ENCODE measurements at places on chromosomes 12 and 14. TPM values are rescaled to one million over a fixed set of nuclear protein-coding genes. Genes with fewer than 3 reads are reported as not detected.
A peak's percentile ranks its signal among the peaks of the same experiment; 100 is the strongest.

DNA sequence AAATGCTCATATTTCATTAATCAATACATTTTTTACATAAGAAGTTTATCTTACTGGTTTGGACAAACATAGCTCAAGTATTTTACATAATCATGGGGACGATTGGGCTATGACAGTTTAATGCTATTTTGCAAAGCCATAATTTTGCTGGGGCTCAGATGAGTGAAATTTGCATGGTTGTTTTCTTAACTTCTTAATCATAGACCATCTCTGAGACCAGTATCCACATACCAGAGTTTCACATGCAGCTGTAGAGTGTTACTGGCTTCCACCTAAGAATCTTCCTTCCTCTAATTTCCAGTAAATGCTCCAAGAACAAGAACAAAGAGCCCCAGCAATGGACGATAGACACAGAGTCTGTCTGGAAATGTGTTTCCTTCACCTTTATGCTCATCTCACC lies 303.0 kb upstream of the TMEM132C start:
- H3K4me1 ChIP-seq, result no peaks in the 10 kb centered on the region
- no peaks in the 10 kb centered on the region for H3K36me3 ChIP-seq
- H3K27me3 ChIP-seq, result no peaks in the 10 kb centered on the region
- DNase-seq, result no peak

GRCh38 chr14:67673451-67673850 lies 981 bp downstream of the VTI1B start:
- no peak overlapping the region for H3K27ac ChIP-seq
- H3K4me3 ChIP-seq, result peak overlapping the region; percentile 89
- no peaks in the 10 kb centered on the region for H3K27me3 ChIP-seq
- peaks cover 13% of the 10 kb centered on the region for H3K36me3 ChIP-seq
- peaks cover 17% of the 10 kb centered on the region for H3K4me1 ChIP-seq
- DNase-seq, result no peak

DNA sequence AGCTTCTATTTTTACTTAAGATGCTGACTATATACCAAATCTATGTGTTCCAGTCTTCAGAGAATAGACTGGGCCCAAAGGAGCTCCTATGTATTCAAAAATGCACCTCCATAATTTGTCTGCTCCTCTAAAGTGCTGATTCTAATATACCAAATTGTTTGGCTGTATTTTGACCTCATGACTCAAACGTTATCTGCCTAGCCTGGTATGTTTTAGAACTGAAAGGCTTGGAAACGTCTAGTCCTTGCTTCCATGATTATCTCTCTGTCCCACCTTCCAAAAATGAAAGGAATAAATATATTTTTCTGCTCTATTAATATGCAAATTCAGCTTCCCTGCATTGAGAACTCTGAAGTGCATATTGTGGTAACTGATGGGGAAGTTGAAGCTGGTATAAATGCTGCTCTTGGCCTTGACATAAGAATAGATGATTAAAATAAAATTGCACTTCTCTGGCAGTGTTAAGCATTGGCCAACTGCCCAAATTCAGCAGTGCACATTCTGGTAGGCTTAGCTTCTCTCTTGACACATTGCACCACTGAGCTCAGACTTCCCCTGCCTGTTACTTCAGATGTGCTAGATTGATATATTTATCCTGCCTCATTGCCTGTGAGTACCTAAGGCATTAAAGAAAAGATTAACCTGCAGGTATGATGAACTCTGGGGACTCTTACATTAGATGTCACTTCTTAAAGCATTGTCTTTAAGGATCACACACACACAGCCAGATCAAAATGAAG lies 882.3 kb downstream of the RPS29 start:
- H3K36me3 ChIP-seq, result no peaks in the 10 kb centered on the region
- DNase-seq, result peak; percentile 25
- no peak overlapping the region for H3K4me3 ChIP-seq

FOXN4 gene
- 0.04 TPM for total RNA-seq

DNA sequence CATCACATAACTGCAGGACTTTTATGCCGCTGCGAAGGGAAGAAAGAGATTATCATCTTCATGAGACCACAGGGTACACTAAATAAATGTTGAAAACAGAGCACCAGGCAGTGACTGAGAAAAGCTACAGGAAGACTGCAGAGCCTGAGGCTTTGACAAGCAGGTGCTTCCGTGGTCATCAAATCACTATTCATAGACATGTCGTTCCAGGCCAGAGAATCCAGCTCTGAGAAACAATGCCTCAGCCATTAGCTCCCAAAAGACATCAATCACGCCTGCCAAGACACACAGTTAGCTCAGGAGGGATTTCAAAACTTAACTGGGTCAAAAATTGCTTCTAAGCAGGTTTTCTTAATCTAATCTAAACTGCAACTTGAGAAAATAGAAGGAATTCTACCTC lies 47.2 kb upstream of the GARIN6 start:
- no peak overlapping the region for H3K27ac ChIP-seq
- H3K27me3 ChIP-seq, result no peaks in the 10 kb centered on the region
- no peak for DNase-seq
- no peaks in the 10 kb centered on the region for H3K4me1 ChIP-seq

FSCB gene
- 0.04 TPM for total RNA-seq

DNA sequence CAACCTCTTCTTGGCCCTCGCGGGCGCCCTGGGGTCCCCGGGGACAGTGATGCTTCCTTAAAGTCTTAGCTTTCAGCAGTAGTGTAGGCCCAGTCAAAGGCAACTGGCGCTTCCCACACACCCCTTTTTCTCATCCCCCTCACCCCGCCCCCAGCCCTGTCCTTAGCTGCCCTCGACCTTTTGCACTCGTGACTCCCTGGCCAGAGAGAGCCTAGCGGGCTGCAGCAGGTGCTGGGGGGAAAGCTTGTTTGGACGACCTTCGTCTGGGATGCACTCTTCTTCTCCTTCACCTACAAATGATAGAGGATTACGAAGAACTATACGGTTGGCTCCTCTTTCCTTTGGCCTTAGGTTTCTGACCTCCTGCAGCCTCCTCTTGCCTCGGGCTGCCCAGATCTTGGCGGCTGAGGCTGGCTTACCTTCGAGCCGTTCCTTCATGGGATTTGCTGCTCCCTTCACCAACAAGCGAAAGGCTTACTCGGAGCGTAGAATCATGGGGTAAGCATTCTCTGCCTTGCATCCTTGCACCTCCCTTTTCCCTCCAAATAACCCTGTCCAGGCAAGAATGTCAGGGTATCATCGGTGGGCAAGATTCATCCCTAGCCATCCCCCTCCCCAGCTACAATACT lies 815 bp downstream of the COQ10A start:
- peak overlapping the region; percentile 86 for H3K27ac ChIP-seq
- no peaks in the 10 kb centered on the region for H3K27me3 ChIP-seq
- peak overlapping the region; percentile 74 for H3K4me3 ChIP-seq

DNA sequence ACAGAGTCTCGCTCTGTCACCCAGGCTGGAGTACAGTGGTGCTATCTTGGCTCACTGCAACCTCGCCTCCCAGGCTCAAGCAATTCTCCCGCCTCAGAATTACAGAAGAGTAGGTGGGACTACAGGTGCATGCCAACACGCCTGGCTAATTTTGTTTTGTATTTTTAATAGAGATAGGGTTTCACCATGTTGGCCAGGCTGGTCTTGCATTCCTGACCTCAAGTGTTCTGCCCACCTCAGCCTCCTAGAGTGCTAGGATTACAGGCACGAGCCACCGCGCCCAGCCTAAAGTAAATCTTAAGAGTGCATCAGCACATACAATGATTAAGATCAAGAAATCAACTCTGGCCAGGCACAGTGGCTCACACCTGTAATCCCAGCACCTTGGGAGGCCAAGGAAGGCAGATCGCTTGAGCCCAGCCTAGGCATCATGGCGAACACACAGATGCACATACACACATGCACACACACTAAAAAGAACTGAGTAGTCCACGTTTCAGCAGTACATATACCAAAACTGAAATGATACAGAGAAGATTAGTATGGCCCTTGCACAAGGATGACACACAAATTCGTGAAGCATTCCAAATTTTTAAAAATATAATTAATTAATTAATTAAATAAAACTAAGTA lies 65.0 kb downstream of the HECTD1 start:
- H3K4me1 ChIP-seq, result no peaks in the 10 kb centered on the region
- H3K27ac ChIP-seq, result no peak overlapping the region
- H3K36me3 ChIP-seq, result peaks cover 25% of the 10 kb centered on the region

DNA sequence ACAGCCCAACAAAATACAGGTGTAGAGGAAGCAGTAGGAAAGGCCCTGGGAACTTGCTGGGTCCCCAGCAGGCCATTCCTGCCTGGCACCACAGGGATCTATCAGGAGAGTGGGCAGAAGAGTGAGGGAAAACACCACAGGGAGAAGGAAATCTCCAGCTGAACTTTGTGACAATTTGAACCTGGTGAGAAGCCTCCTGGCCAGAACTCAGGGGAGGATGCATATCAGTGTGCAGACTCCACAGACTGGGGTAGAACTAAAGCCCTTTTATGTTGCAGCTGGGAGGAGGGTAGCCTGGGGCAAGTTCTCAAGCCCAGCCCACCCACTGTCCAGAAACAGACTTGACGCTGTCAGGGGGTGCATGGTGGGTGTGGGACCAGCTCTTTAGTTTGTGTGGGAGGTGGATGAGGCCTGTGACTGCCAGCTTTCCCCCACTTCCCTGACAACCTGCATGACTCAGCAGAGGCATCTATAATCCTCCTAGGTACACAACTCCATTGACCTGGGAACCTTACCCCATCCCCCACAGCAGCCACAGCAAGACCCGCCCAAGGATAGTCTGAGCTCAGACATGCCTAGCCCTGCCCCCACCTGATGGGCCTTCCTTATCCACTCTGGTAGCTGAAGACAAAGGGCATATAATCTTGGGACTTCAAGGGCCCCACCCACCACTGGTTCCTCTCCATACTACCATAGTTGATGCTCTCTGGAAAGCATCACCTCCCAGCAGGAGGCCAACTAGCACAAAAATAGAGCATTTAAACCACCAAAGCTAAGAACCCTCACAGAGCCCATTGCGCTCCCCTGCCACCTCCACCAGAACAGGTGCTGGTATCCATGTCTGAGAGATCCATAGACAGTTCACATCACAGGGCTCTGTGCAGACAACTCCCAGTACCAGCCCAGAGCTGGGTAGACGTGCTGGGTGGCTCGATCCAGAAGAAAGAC lies 28.9 kb downstream of the PNN start:
- no peak for DNase-seq
- no peaks in the 10 kb centered on the region for H3K4me1 ChIP-seq

TEX52 gene
- not detected for total RNA-seq

DNA sequence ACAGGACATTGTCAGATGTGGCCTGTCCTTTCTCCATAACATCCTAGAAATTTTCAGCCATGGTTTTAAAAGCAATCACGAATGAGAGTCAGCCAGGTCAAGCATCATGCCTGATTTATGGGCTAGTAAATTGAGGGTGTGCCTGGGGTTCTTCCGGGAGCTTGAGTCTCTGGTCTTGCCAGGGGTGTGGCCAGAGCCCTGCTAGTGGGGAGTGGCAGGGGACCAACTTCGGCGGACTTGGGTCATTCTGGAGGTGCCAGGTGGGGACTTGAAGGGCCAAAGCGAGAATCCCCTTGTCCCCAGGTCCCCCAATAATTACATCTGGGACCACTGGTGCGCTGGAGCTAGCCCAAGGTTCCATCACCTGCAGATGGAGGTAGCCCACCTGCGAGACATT lies 5.7 kb downstream of the OTUB2 start:
- H3K27me3 ChIP-seq, result peaks cover under 1% of the 10 kb centered on the region
- peaks cover 2% of the 10 kb centered on the region for H3K4me1 ChIP-seq
- H3K36me3 ChIP-seq, result no peaks in the 10 kb centered on the region
- no peak for DNase-seq

GRCh38 chr14:31668348-31668747 lies 107.1 kb downstream of the NUBPL start:
- DNase-seq, result no peak
- H3K4me3 ChIP-seq, result no peak overlapping the region
- H3K4me1 ChIP-seq, result no peaks in the 10 kb centered on the region
- H3K27ac ChIP-seq, result no peak overlapping the region

DNA sequence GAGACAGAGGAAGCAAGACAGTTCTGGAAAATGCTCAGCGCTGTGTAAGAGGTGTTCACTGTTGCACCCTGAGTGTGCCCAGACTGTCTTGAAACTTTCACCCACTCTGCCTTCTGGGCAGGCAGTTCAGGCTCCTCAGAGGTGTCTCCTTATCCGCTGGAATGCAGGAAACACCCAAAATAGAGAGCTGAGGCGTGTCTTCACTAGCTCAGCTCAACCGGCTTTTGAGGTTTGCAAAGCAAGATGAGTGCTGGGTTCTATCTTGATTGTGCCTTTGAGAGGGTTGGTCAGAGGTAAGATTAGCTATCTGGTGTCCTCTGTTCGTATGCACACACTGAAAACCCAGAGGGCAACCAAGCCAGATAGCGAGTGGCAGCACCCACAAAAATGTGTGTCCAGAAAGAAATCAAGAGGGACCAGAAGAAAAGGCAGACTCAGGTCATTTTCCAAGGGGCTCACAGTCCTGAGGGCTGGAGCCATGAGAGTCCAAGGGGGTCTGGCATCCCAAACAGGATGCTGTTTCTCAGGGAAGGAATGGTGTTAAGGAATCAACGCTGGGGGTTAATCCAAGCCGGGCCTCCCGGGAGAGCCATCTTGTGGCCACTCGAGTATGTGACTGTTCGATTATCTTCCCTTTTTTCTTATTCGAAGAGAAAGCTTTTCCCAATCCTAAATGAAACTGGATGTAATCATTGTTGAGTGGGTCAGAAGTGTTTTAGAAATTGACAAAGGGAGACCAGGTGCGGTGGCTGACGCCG lies 47.1 kb downstream of the TBX3 start:
- no peak overlapping the region for H3K27ac ChIP-seq
- no peaks in the 10 kb centered on the region for H3K36me3 ChIP-seq
- no peak for DNase-seq

DNA sequence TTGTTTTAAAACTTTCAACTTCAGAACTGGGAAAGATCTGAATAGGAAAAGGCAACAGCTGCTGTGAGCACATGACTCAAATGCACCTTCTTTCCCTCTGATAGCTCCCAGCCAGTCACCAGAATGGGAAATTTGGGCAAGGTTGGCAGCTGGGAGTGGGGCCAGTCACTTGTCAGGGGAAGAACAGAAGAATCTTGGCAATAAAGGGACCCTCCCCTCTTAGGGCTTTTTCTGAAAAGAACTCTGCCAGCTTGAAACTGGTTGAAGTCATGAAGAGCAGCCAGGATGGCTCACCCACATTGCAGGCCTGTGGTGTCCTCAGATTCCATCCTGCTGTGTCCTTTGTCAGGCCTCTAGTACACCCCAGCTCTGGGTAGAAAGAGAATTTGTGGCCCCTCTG lies 10.3 kb upstream of the RIC8B start:
- H3K4me1 ChIP-seq, result peaks cover 16% of the 10 kb centered on the region
- H3K27me3 ChIP-seq, result no peaks in the 10 kb centered on the region

GRCh38 chr12:124388679-124389137 lies 93.8 kb downstream of the RFLNA start:
- no peaks in the 10 kb centered on the region for H3K27me3 ChIP-seq
- H3K36me3 ChIP-seq, result peaks cover 48% of the 10 kb centered on the region
- H3K27ac ChIP-seq, result peak overlapping the region; percentile 88
- peaks cover 96% of the 10 kb centered on the region for H3K4me1 ChIP-seq
- peak; percentile 94 for DNase-seq
- H3K4me3 ChIP-seq, result peak overlapping the region; percentile 50

BATF gene
- total RNA-seq, result 0.44 TPM

- no peak for DNase-seq
- H3K27ac ChIP-seq, result no peak overlapping the region
- no peak overlapping the region for H3K4me3 ChIP-seq
- peaks cover 3% of the 10 kb centered on the region for H3K4me1 ChIP-seq
- H3K36me3 ChIP-seq, result no peaks in the 10 kb centered on the region
Observed at GRCh38 chr12:45572114-45572513, 157.4 kb upstream of the ARID2 start.

All from muscle of leg (tissue), 16 donors.